ENCODE measurements at places on chromosomes 13 and 19. TPM values are rescaled to one million over a fixed set of nuclear protein-coding genes. Genes with fewer than 3 reads are reported as not detected.

PSG2 gene
- total RNA-seq, result not detected

LIM2 gene
- total RNA-seq, result not detected

TMIGD2 gene
- total RNA-seq, result not detected

ATP8A2 gene
- total RNA-seq, result 2.7 TPM

KMT5C gene
- total RNA-seq, result 8.5 TPM

EVI5L gene
- total RNA-seq, result 9.3 TPM

ATXN8OS gene
- total RNA-seq, result not detected

ZNF14 gene
- total RNA-seq, result 5.4 TPM

CLIP3 gene
- 1.0 TPM for total RNA-seq

DAND5 gene
- total RNA-seq, result not detected

DZIP1 gene
- total RNA-seq, result 14.1 TPM

SPIB gene
- total RNA-seq, result not detected

CEACAM8 gene
- not detected for total RNA-seq

KANK2 gene
- 75.1 TPM for total RNA-seq

All from Daoy (cell line).